ENCODE measurements at places on chromosomes 12 and 14.
A peak's percentile ranks its signal among the peaks of the same experiment; 100 is the strongest.

DNA sequence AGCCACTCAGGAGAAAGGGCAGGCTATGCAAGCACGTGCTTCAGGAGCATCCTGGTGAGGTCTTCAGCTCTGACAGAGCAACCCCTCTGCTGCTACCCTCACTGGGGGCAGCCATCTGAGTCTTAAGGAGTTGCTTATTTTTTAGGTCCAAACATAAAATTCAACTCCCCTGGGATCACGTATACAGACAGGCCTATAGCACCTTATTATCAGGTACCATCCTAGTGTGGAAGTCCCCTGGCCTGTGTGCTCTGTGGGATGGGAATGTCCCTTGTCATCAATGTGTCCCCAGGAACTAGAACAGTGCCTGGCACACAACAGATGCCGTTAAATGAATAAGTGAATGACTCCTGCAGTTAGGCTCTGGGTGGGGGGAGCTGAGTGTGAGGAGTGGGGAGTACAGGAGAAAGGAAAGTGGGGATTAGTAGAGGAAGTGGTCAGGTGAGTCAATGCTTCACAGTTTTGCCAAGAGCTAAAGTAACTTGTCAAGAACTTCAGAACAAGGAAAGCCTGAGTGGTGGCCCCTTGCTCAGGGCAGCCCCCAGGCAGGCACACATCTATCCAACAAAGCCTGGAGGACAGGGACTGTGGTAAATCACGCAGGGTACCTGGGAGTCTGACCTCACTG lies 33.5 kb downstream of the DAD1 start:
- DNase-seq: no peak

- no peak for DNase-seq
Measured at GRCh38 chr12:65232476-65233077, 45.9 kb upstream of the MSRB3 start.

DNA sequence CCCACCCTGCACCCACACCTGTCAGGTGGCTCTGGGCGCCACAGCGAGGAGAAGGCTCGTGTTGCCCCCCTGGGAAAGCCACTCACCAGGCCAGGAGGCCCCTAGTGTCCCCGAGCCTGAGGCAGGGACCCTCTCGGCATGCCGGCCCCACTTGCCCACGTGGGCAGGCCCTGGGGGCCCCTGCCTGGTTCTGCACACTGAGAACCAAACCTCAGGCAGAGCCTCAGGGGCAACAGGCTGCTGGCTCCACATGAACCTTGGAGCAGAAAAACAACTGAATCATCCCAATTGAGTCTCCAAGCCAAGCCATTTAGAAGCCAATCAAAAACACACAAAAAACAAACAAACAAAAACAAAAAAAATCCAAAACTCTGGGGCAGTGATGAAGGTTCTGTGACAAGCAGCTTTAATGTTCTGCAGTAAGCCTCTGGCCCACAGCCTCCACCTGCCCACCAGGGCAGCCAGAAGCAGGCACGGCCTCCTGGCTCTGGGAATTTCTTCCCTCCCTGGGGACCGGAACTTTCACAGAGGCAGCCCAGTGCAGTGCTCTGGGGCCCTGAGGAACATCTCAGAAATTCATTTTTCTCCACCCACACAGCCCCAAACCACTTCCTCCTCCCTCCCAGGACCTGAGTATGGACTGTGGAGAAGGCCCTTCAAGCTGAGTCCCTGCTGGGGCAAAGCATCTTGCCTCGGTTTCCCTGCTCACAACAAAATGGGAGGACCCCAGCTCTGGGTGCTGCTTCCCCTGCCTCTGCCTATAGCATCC lies 90.2 kb downstream of the CHGA start:
- no peak for DNase-seq

DNA sequence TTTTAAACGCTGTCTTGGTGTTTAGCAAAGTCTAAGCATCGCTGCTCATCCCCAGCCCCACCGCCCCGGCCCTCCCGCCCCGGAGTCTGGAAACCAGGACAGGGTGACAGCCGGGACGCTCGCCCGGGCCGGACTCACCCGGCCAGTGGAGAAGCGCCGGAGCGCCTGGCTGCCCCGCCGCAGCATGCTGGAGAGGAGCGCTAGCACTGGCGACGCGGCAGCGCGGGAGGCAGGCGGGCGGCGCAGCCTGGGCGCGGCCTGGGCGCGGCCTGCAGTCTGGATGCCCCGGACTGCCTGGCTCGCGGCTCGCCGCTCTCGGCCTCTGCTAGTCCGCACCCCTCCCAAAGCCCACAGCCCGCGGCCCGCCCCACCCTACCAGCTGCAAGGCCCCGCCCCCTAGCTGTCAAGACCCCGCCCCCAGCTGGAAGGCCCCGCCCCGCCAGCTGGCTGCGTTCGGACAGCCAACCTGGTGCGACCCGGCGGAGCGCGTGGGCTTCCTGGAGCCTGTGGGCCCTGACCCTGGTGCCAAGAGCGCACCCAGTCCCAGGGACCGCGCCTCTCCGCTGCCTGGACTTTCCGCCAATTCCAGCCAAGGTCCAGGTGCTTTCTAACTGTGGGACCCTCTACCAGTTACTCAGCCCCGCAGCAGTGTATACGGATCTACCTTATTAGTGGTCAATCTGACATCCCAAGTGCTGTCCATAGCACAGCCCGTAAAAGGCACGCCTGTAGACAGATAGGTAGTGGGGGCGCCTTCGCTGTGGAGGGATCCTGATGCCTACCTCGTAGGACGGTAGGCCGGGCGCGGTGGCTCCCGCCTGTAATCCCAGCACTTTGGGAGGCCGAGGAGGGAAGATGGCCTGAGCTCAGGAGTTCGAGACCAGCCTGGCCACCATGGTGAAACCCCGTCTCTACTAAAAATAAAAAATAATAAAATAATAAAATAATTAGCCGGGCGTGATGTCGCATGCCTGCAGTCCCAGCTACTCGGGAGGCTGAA lies at the start of gene ALDH1L2:
Gene ALDH1L2 (minus strand): TSS at position 208 of the 1,000 bp plus-strand sequence. CDS start 22 bp downstream, at position 186.
- DNase-seq: peak; percentile 23

- peak; percentile 75 for DNase-seq
Measured at GRCh38 chr14:70972107-70972976, 65.1 kb downstream of the PCNX1 start.

DNA sequence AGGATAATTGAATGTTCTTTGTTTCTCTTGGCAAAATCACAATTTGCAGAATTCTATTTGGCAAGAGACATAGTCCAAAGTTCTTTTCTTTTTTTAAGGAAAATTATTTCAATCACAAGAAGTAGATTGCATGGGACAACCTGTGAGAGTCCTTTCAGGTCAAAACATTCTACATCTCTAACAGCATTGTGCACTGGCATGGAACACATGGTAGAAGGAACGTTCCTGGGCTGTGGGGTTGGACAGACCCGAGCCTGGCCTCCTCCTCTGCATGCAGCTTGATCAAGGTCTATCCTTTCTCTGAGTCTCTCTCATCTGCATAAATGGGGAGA lies 88.6 kb upstream of the CPSF6 start:
- DNase-seq: no peak

DNA sequence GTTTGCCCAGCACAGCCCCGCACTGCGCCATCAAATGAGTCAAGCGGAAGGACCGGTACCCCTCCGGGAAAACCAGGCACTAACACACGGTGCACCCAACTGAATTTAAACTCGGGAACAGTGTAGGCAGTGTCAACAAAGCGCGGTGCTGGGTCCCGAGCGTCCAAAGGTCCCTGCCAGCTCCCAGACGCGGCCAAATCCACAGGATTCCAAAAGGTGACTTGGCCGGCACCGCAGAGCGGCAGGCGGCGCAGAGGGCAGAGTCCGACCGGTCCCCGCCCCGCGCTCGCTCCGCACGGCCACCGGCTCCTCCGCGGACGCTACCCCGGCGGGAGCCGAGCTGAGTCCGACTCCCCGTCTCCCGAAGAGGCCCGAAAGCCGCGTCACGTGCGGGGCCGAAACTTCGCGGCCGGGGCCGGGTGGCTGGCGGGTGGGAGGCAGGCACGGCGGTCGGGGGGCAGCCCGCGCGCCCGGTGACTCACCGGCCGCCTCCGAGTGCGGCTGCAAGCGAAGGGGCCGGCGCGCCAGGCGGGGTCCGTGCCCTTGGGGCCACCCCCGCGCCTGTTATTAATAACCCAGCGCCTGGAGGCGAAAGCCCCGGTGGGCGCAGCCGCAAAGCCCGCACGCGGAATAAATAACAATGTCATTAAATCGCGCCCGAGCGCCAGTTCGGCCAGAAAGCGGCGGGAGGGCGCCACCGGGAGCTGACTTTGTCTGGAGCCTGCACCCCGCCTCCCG lies 863 bp downstream of the DENND5B start:
- DNase-seq: peak; percentile 21

GRCh38 chr14:79525416-79525815 lies 685.9 kb downstream of the DIO2 start:
- DNase-seq: peak; percentile 89

DNA sequence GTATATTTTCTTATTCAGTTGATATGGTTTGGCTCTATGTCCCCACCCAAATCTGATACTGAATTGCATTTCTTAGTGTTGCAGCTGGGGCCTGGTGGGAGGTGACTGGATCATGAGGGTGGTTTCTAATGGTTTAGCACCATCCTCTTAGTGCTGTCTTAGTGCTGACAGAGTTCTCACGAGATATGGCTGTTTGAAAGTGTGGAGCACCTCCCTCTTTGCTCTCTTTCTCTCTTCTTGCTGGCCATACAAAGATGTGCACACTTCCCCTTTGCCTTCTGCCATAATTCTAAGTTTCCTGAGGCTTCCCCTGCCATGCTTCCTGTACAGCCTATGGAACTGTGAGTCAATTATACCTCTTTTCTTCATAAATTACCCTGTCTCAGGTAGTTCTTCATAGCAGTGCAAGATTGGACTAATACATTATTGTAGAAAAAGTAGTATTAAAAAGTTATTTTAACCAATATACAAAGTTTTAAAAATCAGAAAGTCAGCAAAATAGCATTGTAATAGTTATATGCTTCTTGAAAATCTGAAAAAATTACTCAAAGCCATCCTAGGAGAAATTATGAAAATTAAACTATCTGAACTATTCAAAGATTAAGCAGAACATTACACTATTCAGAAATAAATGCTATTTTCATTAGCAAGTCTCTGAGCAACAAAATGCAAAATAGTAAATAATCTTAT lies 84.1 kb downstream of the PPP1R12A start:
- no peak for DNase-seq

DNA sequence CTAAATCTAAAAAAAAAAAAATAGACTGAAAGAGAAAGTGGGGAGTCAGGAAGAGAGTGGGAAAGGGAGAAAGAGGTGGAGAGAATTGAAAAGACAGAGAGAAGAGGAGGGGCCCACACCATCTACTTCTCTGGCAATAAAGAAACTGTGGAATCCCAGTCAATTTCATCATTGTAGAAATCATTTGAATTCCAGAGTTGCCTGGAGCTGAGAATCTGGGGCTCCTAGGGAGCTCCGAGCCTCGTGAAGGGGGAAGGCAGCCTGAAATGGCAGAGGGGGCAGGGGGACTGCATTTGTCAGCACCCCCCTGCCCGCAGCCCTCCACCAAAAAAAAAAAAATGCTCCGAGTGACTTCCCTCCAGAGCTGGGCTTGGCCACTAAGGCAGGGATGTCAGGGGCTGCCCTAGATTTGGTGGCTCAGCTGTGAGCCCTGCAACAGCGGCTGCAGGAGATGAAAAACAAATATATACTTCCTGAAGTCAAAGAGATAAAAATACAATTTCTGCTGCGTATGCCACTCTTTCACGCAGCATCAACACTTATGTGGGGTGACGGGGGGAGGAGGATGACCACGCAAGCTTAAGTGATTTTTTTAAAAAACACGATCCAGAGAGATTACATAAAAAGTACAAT lies 80.5 kb downstream of the BCL11B start:
- no peak for DNase-seq

DNA sequence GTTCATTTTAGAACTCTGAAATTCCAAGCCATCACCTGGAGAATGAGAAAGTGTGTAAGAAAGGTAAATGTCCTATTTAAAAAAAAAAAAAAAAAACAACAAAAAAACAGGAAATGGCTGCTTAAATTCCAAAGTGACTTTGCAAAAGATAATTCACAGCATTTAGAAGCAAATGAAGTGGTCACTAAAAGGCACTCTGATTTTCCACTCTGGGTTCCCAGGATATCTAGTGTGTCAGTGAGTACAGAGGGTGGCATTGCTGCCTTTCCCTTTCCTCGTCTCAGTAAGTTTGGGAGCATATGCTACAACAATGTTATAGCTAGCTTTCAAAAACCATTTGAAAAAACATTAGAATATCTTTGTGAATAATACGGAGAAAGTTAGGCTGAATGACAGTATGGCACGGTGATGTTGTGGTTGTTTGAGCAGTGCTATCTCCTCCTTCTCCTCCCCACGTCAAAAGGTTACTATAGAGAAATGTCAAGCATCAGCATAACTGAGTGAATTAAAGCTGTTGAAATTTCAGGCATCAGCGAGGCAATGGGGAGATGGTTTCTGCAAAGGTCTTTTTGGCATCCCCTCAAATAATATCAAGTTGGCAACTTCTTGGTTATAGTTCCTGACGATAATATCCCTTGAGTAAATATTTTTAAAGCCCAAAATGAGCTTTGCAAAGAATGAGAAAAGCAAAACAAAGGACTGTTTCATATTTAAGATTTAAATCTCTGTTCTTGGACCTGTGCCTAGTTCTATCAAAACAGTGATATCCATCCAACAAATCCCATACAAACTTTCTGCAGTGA lies 164.5 kb upstream of the E2F7 start:
- peak; percentile 7 for DNase-seq

- no peak for DNase-seq
Measured at GRCh38 chr14:101561145-101561896, at the start of gene DIO3. Gene DIO3, plus strand, starts transcription at chr14:101561495.

- no peak for DNase-seq
Measured at GRCh38 chr14:97021001-97021400, 223.8 kb downstream of the VRK1 start.

DNA sequence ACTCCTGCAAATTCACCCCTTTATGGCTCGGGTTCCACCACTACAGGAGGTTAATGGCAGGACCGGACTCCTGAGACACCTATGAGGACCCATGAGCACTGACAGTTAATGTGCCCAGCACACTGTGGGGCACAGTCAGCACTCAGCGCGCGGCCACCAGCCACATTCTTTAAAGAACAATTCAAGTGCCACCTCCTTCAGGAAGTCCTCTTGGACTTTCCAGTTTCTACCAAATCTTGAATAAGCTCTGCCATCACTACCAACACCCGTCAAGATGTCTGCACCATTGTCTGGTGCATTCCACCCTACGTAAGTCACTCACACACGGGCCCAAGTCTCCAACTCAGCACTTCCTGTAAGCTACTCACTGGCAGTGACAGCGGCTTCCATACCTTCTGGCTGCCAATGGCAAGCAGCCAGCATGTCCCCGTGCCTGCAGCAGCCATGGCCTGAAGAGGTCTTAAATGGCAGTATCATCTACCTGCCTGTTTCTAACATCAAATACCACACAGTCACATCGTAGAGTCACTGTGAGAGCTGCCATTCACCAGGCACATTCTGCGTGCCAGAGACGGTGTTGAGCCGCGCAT lies 48.5 kb downstream of the CDC42BPB start:
- DNase-seq: no peak

- no peak for DNase-seq
Measured at GRCh38 chr14:58667900-58668299, 30.1 kb downstream of the DACT1 start.

- DNase-seq: peak; percentile 58
Measured at GRCh38 chr12:123389560-123390351, 5.8 kb downstream of the KMT5A start.

- DNase-seq: no peak
Measured at GRCh38 chr12:59874781-59875180, 279.0 kb downstream of the SLC16A7 start.
